IMR-90 (cell line): ENCODE measurements at places on chromosomes 12 and 14.
A peak's percentile ranks its signal among the peaks of the same experiment; 100 is the strongest.

DNA sequence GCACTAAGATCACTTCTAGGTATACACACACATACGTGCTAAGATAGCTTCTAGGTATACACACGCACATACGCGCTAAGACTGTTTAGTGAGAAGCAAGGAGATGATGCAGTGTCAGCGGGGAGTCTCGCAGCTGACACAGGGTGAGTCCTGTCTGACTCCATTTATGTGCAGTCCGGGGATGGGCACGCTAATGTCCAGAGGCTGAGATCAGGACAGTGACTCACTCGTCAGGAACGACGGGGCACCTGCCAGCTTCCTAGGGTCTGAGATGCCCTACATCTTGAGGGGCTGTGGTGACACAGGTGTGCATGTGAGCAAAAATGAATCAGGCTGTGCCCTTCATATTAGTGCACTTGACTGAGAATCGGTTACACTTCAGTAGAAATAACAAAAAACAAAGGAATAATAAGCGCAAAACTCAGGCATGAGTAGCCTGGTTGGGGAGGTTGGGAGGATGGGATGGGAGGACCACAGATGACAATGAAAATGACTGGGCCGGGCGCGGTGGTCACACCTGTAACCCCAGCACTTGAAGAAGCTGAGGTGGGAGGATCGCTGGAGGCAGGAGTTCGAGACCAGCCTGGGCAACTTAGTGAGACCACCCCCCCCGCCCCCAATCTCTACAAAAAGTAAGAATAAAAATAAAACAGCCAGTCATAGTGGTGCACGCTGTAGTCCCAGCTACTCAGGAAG, 29.1 kb upstream of the ULK1 start:
- peak; percentile 30 for DNase-seq

GRCh38 chr12:67039995-67040860, 228.9 kb upstream of the CAND1 start:
- DNase-seq, result no peak

GRCh38 chr12:131239384-131240094, 285.8 kb downstream of the ADGRD1 start:
- DNase-seq, result no peak

- DNase-seq, result no peak
Observed at GRCh38 chr14:32565256-32565655, 236.2 kb downstream of the AKAP6 start.

- no peak for DNase-seq
Observed at GRCh38 chr12:1305791-1306500, 288.4 kb downstream of the FBXL14 start.

GRCh38 chr12:109759595-109759994, 46.0 kb downstream of the FAM222A start:
- no peak for DNase-seq

DNA sequence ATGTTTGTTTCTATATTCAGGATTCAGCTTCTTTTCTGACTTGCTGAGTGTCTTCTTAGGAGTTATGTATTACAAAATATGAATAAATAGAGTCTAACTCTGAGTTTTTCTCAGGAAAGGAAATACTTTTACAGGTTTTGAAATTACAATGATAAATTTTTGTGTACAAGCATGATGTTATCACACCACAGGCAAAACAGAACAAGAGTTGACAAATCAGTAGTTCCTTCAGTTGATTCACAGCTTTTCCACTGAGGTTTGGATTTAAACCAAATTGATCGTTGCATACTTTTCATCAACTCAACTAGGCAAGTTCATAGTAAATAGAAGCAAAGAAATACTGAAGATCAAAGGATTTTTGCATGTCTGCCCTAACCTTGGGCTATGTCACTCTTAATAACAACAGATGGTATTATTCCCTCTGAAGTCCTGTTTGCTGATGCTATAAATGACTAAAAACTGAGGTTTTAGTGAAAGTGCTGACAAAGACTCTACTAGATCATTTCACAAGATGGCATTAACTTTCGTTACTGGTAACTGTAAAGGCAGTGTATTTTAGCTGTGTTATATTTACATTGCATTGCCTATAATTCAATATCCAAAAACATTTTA, 520.2 kb downstream of the FLRT2 start:
- DNase-seq, result no peak

DNA sequence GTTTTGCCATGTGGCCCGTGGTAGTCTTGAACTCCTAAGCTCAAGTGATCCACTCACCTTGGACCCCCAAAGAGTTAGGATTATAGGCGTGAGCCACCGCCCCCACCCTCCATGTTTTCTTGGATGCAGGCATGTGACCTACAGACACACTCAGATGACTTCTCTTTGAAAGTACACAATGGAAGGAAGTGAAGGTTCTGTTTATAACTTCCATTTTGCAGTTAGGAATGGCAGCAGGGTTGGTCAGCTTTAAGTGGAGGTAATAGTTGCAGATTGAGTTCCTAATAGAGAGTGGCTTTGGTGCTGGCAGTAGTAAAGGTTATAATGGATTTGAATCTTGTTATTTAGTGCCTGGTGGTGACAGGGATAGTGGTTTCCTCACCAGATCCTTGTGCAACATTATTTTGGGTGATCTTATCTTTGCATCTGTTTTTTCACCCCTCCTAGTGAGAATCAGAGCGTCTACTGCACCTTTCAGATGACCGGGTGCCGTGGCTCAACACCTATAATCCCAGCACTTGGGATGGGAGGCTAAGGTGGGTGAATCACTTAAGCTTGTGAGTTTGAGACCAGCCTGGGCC, 15.3 kb downstream of the LARP4 start:
- no peak for DNase-seq

DNA sequence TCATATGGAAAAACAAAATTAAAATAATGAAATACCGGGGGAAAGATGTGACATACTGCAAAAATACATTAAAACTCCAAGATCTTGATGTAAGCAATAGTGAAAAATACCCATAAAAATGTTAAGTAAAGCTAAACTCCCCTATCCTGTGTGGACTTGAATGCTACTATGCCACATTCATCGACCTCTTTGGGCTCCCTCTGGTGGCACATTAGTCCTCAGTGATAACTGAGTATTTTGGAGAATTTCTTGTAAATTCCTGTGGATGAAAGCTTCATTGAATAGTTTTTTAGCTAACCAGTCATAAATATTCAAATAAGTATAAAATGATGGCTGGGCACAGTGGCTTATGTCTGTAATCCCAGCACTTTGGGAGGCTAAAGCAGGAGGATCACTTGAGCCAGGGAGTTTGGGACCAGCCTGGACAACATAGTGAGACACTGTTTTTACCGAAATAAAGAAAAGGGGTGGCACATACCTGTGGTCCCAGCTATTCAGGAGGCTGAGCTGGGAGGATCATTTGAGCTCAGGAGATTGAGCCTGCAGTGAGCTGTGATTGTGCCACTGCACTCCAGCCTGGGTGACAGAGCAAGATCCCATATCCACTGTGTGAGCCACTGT, 42.4 kb upstream of the SGPP1 start:
- DNase-seq, result peak; percentile 62

DNA sequence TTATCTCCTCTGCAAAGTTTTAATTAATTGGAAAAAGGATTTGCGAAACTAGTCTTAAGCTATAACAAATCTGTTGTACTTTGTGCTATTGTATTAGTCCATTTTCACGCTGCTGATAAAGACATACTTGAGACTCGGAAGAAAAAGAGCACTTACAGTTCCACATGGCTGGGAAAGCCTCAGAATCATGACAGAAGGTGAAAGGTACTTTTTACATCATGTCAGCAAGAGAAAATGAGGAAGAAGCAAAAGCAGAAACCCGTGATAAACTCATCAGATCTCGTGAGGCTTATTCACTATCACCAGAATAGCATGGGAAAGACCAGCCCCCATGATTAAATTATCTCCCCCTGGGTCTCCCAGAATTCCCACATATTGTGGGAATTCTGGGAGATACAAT, 118.1 kb upstream of the PRKD1 start:
- DNase-seq, result no peak

DNA sequence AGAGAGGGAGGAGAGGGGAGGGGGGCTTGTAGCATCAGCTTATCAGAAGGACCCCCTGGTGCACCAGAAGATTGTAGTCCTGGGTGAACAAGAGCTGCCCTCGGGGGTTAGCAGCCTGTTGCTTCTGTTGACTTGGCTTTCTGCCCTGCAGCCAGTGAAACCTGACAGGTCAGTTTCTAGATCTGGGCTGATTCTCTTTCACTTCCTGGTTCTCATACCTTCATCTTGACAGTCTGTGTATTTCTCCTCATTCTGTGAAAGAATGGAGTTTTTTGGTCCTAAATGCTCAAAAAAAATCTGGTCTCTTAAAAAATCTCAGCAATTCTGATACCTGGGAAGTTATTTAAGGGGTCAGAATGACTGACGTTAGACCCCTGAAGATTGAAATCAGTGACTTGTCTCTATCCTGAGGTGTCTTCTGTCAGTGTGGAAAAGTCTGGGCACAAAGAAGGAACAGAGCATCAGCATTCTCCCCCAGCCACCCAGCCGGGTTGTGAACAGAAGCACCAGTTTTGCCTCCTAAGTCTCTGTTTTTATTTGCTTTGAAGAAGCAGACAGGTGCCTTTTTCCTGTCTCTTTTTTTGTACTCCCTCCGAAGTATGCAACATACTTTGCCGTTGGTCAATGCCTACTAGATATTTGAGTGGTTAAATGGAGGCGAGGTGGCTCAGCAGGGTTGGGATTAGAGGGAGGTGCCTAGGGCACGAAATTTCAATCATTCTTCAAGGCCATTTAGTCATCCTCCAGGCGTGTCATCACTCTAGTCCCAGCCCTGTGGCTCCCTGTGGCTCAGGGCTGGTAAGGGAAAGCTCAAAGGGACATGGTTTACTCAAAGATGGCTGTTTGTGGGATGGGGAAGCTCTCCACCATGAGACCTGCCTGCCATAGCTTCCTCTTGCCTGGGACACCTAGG, 24.0 kb downstream of the TTC9 start:
- no peak for DNase-seq

DNA sequence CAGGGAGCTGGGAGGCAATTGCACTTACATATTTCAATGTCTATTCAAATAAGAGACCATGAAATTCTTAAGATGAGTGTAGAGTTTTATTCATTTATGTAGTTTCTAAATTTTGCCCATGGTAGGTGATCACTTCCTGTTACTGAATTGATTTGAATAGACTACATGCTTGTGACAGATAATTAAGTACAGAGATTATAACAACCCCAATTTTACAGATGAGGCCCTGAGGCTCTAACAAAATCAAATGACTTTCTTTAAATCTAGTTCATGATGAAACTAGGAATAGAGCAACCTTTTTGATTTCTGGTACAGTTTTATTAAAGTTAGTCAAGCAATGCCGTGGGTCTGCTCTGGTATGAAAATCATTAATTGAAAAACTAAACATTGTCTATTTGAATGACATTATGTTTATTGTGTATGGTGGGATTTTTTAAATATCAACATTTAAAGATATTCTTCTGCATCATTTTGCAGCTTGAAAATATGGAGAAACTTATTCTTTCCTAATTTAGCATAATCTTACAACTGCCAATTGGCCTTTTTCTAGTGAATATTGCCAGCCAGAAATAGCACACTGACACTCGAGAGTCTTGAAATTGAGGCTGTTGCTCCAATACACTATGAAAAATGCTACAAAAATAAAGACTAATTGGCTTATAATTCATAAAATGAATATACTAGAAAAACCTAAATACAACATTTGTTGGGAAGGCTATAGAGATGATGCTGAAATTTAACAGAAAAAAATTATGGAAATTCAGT, 308.9 kb downstream of the SLC6A15 start:
- no peak for DNase-seq

- peak; percentile 34 for DNase-seq
Observed at GRCh38 chr14:104721505-104722431, 2.3 kb upstream of the ADSS1 start.

- peak; percentile 91 for DNase-seq
Observed at GRCh38 chr14:65206448-65207096, 104.3 kb upstream of the MAX start.

- no peak for DNase-seq
Observed at GRCh38 chr12:52580496-52580895, 6.9 kb upstream of the KRT74 start.

- DNase-seq, result no peak
Observed at GRCh38 chr12:12070674-12071656, at the start of gene BCL2L14. Gene BCL2L14 (plus strand): TSS chr12:12070939. CDS start chr12:12079306, 8,367 bp downstream.

- no peak for DNase-seq
Observed at GRCh38 chr14:54261283-54261682, 135.5 kb upstream of the CDKN3 start.

GRCh38 chr14:105240811-105241576, 7.3 kb upstream of the BTBD6 start:
- DNase-seq, result no peak

DNA sequence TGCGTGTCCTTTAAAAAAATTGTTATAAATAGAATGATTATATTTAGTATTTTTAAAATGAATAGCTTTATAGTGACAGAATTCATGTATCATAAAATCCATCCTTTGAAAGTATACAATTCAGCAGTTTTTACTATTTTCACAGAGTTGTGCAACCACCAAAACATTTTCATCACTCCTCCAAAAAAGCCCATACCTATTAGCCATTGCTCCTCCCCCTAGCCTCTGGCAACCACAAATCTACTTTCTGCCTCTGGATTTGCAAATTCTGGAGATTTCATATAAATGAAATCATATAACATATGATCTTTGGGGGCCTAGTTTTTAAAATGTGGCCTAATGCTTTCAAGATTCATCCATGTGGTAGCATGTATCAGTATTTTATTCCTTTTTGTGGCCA, 117.9 kb upstream of the MED13L start:
- no peak for DNase-seq

- peak; percentile 31 for DNase-seq
Observed at GRCh38 chr14:102315121-102315520, 4.4 kb upstream of the ZNF839 start.

- DNase-seq, result no peak
Observed at GRCh38 chr12:70426620-70427019, 60.5 kb downstream of the KCNMB4 start.
